Gastrocnemius medialis (tissue), 4 donors: ENCODE measurements at places on chromosomes 16 and 17. TPM values are rescaled to one million over a fixed set of nuclear protein-coding genes. Genes with fewer than 3 reads are reported as not detected.

The MC1R gene
- total RNA-seq, result 0.73 TPM

The HAS3 gene
- 0.23 TPM for total RNA-seq

The SOX8 gene
- total RNA-seq, result 0.17 TPM

The YBX2 gene
- total RNA-seq, result not detected

The MMP28 gene
- 3.1 TPM for total RNA-seq

The LGALS9 gene
- total RNA-seq, result 6.3 TPM

The CDK3 gene
- total RNA-seq, result 1.8 TPM

The TPPP3 gene
- total RNA-seq, result 31.9 TPM

The TMED6 gene
- not detected for total RNA-seq

The SCGB1C2 gene
- not detected for total RNA-seq

GRCh38 chr16:57652695-57653471, 15.2 kb upstream of the ADGRG3 start:
- no peak overlapping the region for H3K4me3 ChIP-seq
- H3K36me3 ChIP-seq, result no peaks in the 10 kb centered on the region
- DNase-seq, result no peak
- no peaks in the 10 kb centered on the region for H3K27me3 ChIP-seq
- peaks cover under 1% of the 10 kb centered on the region for H3K4me1 ChIP-seq

GRCh38 chr17:64343833-64344637, 46.6 kb downstream of the PECAM1 start:
- H3K27me3 ChIP-seq, result no peaks in the 10 kb centered on the region
- DNase-seq, result peak; percentile 32
- H3K36me3 ChIP-seq, result no peaks in the 10 kb centered on the region
- peaks cover 19% of the 10 kb centered on the region for H3K4me1 ChIP-seq
- peak overlapping the region; percentile 49 for H3K27ac ChIP-seq

DNA sequence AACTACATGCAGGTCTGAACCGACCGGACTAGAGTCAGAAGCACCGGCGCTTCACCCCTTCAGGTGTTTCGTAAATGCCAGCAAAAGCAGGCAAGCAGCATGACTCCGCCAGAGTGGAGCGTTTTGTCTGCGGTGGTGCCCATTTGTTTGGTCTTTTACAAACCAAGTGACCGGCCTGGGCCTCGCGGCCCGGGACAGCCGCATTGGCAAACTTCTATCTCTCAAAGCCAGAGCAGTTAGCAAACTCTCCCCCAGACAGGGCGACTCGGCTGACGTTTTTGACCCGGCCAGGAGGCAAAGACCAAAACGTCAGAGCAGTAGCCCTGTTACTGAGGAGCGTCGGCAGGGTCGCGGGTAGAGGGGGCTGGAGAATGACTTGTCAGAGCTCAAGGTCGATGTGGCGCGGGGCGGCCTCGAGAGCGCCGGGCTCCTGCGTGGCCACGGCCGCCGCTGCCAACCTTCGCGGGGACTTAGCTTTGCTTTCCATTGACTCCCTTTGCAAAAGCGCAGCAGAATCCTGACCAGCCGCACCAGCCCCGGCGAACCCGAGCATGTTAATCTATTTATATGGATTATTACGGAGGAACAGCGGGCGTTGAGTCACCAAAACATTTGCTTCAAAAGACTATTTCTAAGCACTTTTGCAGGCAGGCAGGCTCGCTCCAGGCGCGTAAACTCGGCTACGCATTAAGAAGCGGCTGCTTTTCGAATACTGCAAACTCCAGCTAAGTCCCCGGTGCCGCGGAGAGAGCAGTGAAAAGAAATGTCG, 763 bp upstream of the SOX9 start:
- peak overlapping the region; percentile 72 for H3K4me3 ChIP-seq
- H3K36me3 ChIP-seq, result no peaks in the 10 kb centered on the region
- peak overlapping the region; percentile 88 for H3K27ac ChIP-seq

- no peak overlapping the region for H3K4me3 ChIP-seq
- H3K36me3 ChIP-seq, result no peaks in the 10 kb centered on the region
- DNase-seq, result no peak
- H3K27me3 ChIP-seq, result no peaks in the 10 kb centered on the region
- H3K27ac ChIP-seq, result no peak overlapping the region
Measured at GRCh38 chr17:35214192-35214591, 20.0 kb upstream of the SLC35G3 start.

DNA sequence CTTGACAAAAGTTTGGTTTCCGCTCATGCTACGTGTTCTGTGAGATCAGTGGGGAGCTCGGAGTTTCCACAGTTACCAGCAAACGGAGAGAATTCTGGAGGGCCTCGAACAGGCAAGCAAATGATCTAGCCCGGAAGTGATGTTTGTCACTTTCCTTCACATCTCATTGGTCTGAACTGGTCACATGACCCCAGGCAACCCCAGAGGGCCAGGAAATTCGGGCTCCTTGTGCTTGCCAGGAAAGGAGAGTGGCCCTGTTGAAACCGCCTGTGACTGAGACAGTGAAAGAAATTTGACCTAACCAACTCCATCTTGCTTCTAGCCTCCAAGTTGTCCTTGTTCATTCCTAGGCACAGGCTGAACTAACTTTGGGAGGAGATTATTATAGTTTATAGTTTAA, 23.0 kb downstream of the SPPL2C start:
- DNase-seq, result no peak
- no peak overlapping the region for H3K27ac ChIP-seq
- no peaks in the 10 kb centered on the region for H3K4me1 ChIP-seq
- H3K36me3 ChIP-seq, result no peaks in the 10 kb centered on the region
- H3K27me3 ChIP-seq, result peaks cover 2% of the 10 kb centered on the region

DNA sequence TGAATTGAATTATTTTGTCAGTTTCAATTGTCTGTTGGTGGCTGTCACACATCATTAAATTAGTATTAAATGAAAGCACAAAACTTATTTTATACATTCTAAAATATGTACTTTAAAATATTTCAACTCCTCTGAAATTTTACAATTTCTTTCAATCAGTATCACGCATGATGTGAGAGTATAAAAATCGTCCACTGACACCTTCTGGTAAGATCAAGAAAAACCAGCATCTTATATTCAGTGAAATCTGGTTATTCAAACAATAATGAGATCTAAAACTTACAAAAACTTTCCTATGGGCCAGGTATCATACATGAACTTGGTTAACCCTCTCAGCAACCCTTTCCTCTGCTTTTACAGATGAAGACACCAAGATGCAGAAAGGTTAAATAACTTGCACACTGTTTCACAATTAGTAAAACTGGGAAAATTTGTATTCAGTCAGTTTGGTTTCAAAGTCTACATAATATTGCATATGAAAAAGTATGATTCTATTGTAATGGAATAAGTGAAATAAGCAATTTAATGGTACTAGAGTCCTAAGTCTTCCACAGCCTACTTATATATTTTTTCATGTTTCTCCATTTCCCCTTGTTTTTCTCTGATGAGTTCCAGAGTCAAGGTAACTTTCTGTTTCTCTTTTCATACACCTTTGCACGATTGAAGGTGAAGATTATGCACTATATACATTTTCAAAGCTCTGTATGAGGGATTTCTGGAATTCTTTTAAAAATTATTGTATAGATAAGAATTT, 58.7 kb downstream of the EFCAB5 start:
- no peaks in the 10 kb centered on the region for H3K4me1 ChIP-seq
- H3K27me3 ChIP-seq, result no peaks in the 10 kb centered on the region
- no peak overlapping the region for H3K4me3 ChIP-seq
- no peak for DNase-seq

DNA sequence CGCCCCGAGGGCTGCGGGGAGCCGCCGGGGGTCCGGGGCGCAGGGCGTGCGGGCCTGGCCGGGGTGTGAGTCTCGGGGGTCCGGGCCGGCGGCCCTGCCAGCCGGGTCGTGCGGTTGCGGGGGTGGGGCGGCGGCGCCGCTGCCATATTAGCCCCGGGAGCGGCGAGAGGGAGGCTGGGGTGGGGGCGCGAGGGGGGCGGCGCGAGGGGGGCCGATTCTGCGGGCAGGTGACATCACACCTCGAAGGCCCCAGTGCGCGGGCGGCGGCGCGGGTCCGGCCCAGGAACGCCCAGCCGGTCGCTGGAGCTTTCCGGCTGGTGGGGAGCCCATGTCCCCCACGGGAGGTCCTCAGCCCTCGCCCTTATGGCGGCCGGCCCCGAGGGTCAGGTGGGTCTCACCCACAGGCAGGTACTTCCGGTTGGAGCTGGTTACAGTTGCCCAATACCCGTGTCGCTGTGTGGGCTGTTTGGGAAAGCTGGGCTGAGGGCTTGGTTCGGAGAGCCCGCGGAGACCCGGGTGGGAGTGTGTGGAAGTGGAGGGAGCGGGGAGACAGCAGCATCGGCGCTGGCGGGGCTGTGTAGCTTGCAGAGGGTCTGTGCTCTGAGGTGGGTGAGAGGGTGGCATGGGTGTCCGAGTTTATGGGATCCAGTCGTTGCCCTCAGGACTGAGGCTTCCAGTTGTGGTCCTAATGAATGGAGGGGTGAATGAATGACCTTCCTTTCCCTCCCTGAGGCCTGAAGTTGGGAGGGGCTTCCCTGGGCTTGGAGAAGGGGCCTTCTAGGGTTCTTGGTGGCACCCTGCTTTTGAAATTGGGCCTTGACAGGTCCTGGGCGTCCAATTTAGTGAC, 804 bp downstream of the ATP6V0C start:
- peak overlapping the region; percentile 99 for H3K27ac ChIP-seq
- DNase-seq, result no peak
- H3K36me3 ChIP-seq, result no peaks in the 10 kb centered on the region
- H3K4me1 ChIP-seq, result peaks cover 53% of the 10 kb centered on the region
- peak overlapping the region; percentile 100 for H3K4me3 ChIP-seq

GRCh38 chr16:87196231-87196630, 121.0 kb downstream of the C16orf95 start:
- no peak for DNase-seq
- H3K36me3 ChIP-seq, result no peaks in the 10 kb centered on the region
- H3K4me1 ChIP-seq, result no peaks in the 10 kb centered on the region
- no peak overlapping the region for H3K4me3 ChIP-seq
- no peaks in the 10 kb centered on the region for H3K27me3 ChIP-seq

DNA sequence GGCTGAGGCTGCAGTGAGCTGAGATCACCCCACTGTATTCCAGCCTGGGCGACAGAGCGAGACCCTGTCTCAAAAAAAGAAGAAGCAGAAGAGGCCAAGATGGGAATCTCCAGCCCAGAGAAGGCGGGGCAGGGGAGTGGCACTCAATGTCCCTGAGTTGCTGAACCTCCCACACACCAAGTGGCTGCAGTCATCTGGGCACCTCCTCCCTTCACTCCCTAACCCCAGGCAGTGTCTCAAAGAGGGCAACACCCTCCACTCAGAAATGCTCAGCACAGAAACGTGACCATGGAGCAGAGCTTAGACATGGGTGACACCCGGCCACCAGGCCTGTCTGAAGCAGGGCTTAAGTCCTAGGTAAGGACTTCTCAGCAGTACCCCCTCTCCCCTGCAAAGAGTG, 36.3 kb upstream of the BCAR1 start:
- H3K36me3 ChIP-seq, result peaks cover 4% of the 10 kb centered on the region
- no peak overlapping the region for H3K27ac ChIP-seq
- H3K4me1 ChIP-seq, result no peaks in the 10 kb centered on the region
- no peak for DNase-seq
- no peak overlapping the region for H3K4me3 ChIP-seq

- H3K27me3 ChIP-seq, result peaks cover 8% of the 10 kb centered on the region
- no peak overlapping the region for H3K27ac ChIP-seq
- no peaks in the 10 kb centered on the region for H3K36me3 ChIP-seq
- no peak overlapping the region for H3K4me3 ChIP-seq
- no peak for DNase-seq
- H3K4me1 ChIP-seq, result peaks cover 15% of the 10 kb centered on the region
Measured at GRCh38 chr17:50212121-50212843, 10.9 kb upstream of the COL1A1 start.

DNA sequence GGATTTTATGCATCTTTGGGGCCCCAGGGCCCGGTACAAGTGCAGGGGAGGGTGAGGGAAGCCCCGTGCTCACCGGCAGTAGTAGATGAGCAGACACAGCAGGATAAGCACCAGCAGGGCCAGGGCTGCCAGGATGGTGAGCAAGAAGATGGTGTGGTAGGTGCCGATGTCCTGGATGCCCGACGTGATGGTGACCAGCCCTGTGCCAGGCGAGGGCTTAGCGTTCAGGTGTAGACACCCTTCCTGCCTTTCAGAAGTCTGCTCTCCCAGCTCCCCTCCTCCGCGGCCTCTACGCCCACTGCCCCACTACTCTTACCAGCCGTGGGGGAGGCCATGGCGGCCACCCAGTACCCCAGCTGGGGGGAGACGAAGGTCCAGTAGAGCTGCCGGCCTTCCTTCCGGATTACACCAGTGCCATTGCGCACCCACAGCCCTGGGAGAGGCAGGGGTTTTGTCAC, 8.0 kb downstream of the FAM171A2 start:
- H3K4me1 ChIP-seq, result no peaks in the 10 kb centered on the region
- no peaks in the 10 kb centered on the region for H3K27me3 ChIP-seq
- H3K4me3 ChIP-seq, result no peak overlapping the region
